Activated CD4-positive, alpha-beta T cell treated with anti-CD3 and anti-CD28 coated beads, Interleukin-2, amount 50 U/mL, for 24 hours (primary cell): ENCODE measurements at places on chromosomes 3 and 15.

DNA sequence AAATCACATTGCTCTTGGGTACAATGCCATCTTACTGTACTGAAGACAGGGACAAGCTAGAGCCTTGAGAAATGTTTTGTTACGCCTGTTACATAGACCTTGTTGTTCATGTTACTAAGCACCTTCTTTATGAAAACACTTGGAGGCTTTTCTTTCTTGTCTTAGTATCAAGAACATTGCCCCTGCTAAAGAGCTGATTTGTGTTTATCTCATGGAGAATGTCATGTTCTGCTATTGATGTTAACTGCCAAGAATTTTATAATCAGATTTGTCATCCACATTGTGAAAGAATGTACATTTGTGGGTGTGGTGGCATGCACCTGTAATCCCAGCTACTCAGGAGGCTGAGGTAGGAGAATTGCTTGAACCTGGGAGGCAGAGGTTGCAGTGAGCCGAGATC is 431.3 kb upstream of the MDFIC2 start:
- DNase-seq: no peak

- peak; percentile 65 for DNase-seq
Measured at GRCh38 chr15:79184465-79184892, 93.9 kb upstream of the RASGRF1 start.

GRCh38 chr15:85318048-85318731 is 62.2 kb upstream of the AKAP13 start:
- no peak for DNase-seq

- no peak for DNase-seq
Measured at GRCh38 chr15:52109559-52110451, 2.8 kb downstream of the BCL2L10 start.

GRCh38 chr3:177234121-177234520 is 36.8 kb upstream of the TBL1XR1 start:
- no peak for DNase-seq

GRCh38 chr15:85710340-85710842 is 84.3 kb downstream of the KLHL25 start:
- no peak for DNase-seq

DNA sequence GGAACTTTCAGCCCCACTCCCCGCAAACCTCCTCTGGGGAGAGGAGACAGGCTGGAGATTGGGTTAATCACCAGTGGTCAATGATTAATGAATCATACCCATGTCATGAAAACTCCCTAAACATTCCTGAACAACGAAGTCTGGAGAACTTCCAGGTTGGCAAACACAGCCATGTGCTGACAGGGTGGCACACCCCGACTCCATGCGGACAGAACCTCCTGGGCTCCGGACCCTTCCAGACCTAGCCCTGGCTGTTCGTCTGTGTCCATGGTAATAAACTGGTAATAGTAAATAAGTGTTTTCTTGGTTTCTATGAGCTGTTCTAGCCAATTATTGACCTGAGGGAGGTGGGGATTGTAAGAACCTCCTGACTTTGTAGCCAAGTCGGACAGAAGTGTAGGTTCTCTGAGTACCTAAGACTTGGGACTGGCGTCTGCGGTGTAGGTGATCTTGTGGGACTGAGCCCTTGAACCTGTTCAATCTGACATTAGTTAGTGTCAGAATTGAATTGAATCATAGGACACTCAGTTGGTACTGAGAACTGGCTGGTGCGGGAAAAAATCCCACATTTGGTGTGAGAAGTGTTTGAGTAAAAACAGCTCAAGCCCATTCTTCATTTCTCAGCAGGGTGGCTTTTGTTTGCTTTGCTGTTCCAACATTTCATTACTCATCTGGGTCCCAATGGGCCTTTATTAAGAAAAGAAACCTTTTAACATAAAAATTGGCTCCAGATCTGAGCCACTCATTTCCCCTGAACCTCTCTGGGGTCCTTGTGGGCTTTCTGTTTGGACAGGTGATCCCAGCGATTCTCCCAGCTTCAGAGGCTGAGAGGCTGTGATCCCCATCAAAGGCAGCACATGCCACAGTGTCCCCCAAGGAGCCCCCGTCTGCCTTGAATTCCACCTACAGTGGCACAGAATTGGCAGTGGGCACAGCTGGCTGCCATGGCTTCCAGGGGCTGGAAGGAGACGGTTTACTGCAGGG is 151.0 kb downstream of the TJP1 start:
- no peak for DNase-seq

GRCh38 chr15:66765478-66766281 is 63.6 kb downstream of the SMAD6 start:
- no peak for DNase-seq

DNA sequence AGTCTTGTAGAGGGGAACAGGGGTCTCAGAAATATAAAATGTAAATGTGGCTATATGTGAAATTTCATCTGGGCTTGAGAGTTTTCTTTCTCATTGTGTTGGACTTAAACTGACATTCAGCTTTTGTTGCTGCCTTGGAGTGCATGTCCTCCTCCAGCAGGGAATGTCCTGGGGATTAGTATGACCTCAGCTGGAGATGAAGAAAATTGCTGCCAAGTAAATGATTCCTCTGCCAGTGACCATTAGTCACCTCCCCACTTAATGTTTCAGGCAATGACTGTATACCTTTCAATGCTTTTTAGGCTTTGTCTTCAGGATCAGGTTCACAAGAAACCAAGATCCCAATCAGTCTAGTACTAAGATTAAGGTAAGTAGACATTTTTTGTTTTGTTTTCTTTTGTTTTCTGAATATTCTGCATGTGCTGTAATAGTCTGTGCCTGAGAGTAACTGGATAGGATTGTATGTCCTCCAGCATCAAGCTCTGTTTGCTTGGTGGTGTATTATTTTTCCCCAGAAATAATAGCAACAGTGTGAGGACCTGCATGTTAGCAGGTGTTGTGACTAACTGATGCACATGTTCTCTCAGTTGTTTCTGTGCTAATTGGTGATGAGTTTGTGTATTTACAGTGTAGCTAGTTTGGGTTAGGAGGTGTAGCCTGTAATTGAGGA is 18.1 kb upstream of the SLC22A13 start:
- no peak for DNase-seq

GRCh38 chr15:89845305-89845893 is 30.7 kb upstream of the ANPEP start:
- DNase-seq: no peak

DNA sequence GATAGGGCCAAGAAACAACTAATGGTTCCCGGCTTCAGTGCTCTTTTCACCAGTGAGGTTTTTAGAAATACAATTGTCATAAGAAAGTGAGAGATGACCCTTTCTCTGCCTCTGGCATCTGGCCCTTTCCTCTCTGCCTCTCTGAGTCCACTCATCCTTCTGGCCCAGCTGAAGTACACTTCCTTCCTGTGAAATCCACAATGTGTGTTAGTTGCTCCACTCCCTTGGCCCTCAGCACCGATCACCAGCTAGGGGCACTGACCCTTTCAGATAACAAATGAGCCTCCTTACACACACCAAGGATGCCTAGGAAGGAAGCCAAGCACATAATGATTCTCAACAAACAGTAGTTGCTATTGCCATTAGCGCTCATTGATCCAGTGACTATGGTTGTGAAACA is 2.9 kb upstream of the CAV3 start:
- no peak for DNase-seq

DNA sequence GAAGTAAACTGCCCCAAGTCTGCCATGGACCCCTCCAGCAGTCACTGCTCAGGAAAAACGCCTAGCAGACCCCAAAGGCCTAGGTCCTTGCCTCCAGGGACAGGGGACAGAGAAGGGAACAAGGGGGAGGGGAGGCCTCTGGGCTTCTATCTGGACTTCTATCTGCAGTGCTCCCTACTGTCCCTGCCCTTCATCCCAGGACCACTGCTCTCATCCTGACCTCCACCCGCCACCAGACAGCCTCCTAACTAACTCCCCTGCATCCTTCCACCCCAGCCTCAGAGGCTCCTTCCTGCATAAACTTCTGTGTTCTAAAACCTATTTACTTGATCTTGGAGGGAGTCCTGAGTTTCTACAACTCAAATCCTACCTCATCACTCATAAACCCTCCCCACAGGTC is 25.4 kb downstream of the SEMA7A start:
- DNase-seq: no peak

DNA sequence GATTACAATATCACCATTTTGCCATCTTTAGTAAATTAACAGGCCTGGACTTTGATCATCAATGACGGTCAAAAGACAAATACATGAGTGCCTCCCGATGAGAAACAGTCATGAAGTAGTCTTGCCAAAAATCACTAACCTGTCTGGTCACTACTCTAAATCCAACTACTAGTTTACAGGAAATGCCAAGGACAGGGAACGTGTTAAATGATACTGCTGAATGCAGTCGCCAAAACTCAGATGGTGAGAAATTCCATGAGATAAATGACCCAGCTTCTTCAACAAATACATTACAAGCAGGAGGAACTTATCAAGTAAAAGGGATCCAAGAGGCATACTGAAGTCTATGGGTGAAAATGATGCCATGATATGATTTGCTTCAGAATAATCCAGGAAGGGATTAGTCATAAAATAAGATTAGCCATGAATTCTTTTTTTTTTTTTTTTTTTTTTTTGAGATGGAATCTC is 35.8 kb upstream of the ATP13A3 start:
- DNase-seq: no peak

- DNase-seq: peak; percentile 27
Measured at GRCh38 chr3:142027735-142028134, 121.6 kb downstream of the TFDP2 start.

- DNase-seq: no peak
Measured at GRCh38 chr3:35562141-35562540, 77.2 kb upstream of the ARPP21 start.

- DNase-seq: no peak
Measured at GRCh38 chr3:175619369-175619768, 760.2 kb downstream of the NAALADL2 start.

DNA sequence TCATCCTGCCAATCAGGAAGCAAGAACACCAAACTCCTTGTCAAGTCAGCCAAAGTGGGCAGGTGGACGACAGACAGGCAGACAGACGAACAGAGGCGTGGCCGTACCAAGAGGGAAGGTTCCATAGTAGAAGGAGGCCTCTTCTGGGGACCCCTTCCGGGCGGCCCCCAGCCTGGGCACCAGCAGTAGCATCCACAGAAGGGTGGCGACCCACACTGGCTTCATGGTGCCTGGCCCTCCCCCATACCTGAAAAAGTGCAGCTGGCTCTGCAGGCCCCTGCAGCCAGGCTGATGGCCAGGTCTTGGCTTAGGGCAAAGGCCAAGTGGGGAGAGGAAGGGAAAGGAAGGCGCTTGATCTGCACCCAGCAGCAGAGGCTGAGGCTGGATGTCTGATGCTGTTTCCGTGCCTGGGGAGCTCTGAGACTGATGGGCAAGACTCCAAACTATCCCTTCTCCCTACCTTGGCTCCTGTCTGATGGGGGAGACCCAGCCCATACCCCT is 607 bp downstream of the LCTL start:
- no peak for DNase-seq

- no peak for DNase-seq
Measured at GRCh38 chr3:168864107-168865021, 768.6 kb upstream of the GOLIM4 start.

DNA sequence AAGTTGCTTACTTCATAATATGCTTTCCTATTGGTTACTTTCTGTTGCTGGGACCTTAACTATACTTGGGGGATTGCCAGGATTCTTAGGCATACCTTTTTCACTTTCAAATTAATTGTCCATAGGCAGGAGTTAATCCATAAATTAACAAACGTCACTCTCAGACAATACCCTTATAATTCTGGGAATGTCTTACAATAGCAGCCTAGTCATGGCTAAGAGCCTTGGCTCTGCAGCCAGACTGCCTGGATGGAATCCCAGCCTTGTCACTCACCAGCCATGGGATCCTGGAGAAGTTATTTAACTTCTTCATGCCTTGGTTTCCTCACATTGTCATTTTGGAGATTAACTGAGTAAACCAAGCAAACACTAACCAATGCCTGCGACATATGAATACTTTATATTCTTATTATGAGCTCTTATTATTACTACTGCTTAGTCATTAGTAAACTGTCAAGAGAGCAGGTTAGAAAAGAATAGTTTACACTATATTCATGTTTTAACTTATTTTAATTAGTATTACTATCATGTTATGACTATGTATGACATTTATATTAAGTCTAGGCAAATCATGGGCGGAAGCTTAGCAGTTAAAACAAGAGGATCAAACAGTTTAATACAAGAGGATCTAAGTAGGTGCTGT is 29.0 kb downstream of the GYG1 start:
- DNase-seq: no peak

GRCh38 chr3:138833899-138834595 is 681 bp downstream of the PIK3CB start:
- DNase-seq: peak; percentile 26

GRCh38 chr15:85554852-85555521 is 174.6 kb downstream of the AKAP13 start:
- DNase-seq: no peak
